Fibroblast of skin of abdomen (primary cell): ENCODE measurements at places on chromosomes 16 and 17.

DNA sequence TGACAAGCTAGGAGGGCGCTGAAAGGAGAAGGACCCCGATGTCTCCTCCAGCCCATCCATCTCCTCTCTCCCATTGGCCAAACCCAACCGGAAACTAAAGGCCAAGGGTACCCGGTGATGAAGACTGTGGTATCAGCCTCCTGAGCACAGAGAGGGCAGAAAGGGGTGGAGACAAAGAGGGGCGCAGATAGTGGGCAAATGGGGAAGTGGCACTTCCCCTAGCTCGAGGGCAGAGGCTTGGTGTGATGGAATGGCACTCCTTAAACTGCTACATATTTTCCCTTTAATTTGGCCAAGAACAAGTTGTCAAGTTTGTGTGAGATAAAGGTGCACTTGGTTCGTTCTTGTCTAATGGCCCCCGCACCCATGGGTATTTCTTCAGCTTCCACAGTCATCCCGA is 27.8 kb downstream of the IL4R start:
- no peak for DNase-seq

GRCh38 chr16:24191876-24192402 is 64.2 kb upstream of the CACNG3 start:
- DNase-seq = no peak

DNA sequence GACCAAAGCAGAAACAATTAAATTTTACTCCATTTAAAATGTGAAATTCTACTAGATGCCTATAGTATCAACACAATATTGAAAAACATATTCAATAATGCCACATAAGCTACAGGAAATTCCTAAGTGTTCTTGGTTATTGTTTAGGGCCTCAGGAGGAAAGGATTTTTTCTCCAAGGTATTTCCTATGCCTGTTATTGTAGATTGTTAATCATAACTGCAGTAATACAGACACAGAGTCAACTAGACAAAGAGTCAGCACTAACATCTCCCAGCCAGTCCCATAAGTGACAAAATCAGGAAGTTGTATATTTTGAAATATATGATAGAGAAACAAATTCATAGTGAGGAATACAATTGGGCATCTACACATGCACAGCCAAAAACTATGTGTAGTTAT is 782.7 kb upstream of the KIF2B start:
- no peak for DNase-seq

GRCh38 chr16:68381363-68381724 is 67.0 kb downstream of the SMPD3 start:
- no peak for DNase-seq

DNA sequence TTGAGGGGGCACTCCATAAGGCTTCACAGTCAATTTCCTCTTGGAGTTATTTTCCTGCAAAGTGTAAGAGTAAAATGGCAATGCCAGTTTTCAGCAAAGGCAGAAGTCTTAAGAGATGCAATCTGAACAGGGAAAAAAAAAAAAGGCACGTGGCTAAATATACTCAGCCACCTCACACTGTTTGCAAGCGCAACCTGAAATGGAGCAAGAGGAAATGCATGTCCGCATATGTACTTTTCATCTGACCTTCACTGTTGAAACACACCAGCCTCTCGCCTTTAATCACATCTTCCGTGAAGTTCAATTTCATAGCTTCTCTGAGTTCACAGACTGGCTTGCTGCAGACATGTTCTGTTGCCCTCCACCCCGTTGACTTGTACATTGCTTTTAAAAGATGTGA is 101.4 kb downstream of the KATNIP start:
- no peak for DNase-seq

- no peak for DNase-seq
Observed at GRCh38 chr17:40130352-40131042, 8.7 kb downstream of the MSL1 start.

DNA sequence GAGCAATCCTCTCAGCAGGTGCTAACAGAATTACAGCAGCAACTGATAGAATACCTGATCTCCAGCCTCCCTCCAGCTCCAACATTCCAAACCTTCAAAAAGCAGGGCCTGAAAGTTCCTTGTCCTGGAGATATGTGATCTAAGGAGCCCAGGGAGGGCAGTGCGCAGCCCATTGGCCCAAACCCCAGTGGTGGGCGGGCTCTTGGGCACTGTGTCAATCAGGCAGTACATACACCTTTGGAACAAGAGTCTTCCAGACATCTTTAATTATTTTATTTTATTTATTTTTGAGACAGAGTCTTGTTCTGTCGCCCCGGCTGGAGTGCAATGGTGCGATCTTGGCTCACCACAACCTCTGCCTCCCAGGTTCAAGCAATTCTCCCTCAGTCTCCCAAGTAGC is 24.2 kb downstream of the SLC12A3 start:
- no peak for DNase-seq

GRCh38 chr17:55072898-55073297 is 104.3 kb downstream of the STXBP4 start:
- no peak for DNase-seq

DNA sequence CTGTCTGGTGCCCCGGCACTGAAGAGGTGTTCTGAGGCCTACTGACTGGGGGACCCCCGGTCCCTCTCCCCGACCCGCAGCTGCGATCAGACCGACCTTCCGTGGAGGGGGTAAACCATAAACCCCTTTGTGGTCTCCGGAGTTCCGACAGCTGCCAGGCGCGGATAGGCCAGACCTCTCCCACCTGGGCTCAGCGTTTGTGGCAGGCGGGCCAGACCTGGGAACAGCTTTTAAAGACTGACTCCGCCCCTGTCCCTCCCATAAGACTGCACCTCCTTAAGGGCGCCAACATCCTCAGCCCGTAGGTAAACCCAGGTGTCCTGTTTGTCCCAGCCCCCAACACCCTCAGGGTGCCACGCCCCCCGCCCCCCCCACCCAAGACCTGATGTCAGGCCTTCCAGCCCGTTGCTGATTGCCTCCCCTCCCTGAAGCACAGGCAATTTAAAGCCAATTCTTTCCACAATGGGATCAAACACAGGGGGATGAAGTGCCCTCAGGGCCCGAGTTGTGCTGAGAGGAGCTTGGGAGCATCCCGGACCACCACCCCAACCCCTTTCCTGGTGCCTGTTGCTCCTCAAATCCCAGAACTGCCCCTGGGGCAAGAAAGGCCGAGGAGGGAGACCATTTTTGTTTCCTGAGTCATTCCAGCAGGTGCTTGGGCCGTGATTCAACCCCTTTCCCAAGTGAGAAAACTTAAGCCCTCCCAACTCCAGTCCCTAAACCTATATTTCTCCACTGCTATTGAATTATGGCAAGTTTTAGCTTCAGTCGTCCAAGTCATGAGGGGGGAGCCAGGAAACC is at the start of gene SOX15:
TSS of gene SOX15 (minus strand) at position 204 of the 801 bp plus-strand sequence. CDS start 418 bp downstream, outside the sequence.
- no peak for DNase-seq

DNA sequence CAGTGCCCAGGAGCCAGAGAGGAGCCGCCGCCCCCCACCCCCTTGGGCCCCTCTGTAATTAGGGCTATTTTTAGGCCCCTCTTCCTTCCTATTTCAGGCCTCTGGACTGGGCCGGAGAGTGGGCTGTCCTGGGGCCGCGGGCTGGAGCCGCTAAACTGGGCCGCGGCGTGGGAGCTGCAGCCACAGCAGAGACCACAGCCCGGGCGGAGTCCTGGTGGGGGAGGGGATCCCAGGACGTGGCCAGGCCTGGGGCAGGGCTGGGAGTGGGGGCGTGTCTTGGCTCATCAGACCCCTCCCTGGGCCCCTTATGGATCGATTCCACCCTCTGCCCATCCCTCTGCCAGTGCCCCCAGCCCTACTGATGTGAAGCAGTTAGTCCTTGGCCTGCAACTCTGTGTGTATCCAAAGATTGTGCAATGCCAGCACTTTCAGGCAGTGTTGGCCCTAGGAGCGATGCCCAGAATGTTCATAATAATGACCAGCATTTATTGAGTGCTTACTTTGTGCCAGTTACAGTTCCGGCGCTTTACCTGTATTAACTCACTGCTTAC is 15.0 kb upstream of the TAC4 start:
- DNase-seq = no peak

DNA sequence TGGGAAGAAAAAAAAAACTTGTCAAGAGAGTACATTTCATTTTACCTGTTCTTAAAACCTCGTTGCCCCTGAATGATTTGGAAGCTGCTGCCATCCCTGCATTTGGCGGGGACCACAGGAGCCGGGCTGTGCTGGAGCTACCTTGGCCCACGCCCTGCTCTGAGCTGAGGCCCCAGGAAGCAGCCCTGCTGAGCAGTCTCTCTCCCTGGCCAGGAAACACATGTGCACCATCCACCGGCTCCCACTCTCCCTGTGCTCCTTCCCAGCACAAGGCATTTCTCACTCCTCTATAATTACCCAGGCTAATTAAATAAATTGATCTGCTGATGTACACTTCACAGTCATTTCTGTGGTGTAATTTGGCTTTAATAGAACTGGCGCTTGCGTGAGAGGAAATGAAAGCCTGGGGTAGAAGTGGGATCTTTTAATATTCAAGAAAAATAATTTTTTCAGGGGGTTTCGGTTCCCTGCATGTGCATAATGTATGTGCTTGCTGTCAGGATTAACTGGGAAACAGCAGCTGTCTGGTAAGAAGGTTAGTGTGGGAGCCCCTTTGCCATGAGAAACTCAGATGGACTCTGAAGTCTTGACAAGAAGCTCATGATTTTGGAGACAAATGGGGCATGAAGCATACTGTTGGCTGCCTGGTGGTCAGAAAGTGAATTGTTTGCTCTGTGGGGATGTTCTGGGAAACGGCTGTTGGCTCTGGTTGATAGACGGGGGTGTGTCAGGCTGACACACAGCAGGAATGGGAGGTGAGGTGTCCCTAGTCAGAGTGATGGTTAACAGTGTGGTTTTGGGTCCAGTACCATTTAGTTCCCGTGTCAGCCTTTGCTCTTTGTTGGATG is 252.3 kb upstream of the EEF2KMT start:
- no peak for DNase-seq

DNA sequence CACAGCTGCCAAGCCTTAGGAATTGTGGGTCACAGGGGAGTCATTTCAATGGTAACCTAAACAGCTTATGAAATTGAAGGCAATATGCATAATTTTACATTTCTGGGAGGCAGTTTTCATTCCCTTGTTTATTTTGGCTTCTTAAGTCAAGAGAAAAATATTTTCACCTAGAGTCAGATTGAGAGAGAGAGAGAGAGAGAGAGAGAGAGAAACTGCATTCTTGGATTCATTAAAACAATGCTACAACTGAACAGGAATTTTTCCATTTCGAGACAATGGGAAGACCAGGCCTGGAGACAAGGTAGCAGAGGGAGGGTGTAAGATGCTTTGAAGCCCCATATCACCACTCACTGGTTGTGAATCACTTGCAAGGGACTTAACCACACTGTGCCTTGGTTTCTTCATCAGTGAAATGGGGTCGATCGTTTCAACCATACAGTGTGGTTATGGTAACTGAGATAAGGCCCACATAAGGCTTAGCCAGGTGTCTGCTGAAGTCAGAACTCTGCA is 224.7 kb upstream of the IRX3 start:
- peak; percentile 91 for DNase-seq

- DNase-seq = peak; percentile 29
Observed at GRCh38 chr16:83549316-83550182, 258.2 kb upstream of the HSBP1 start.

DNA sequence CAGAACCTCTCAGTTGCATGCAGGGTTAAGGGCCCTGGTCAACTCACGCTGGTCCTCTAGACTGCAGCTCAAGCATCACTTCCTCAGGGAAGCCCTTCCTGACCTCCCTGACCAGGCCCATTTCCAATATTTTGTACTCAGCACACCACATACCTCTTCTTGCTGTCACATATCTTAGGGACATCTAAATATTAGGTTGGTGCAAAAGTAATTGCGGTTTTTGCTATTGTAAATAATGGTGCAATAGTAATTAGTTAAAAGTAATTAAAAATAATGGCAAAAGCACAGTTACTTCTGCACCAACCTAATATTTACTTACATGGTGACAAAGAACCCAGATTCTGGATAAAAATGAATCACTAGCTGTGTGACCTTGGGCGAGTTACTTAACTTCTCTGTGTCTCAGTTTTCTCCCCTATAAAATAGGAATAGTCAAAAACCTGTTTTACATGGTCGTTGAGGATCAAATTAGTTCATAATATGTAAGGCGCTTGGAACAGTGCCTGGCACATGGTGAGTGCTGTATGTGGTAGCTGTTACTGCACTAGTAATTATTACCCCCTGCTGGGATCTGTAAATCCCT is 177.4 kb downstream of the PRKCB start:
- no peak for DNase-seq

DNA sequence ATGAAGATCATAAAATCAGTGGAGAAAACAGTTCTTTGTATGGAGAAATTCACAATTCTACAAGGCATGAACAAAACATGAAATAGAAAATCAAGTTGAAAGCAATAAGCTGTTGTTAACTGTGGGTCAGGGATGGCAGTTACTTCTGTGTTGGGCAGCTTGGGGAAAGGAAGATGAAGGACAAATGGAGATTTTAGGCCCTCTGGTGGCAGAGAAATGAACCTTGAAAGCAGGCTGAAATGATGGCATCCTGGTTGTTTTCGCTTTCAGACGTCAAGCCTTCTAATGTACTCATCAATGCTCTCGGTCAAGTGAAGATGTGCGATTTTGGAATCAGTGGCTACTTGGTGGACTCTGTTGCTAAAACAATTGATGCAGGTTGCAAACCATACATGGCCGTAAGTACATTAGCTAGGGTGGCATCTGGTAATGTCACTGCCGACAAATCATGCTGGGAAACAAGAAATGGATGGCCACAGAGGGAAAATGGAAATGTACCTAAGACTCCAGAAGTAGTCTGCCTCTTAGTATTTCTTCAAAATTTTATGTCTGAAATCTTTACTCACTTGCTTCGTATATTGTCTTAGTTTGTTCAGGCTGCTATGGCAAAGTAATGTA is 108.9 kb downstream of the MAP2K6 start:
- DNase-seq = peak; percentile 46

DNA sequence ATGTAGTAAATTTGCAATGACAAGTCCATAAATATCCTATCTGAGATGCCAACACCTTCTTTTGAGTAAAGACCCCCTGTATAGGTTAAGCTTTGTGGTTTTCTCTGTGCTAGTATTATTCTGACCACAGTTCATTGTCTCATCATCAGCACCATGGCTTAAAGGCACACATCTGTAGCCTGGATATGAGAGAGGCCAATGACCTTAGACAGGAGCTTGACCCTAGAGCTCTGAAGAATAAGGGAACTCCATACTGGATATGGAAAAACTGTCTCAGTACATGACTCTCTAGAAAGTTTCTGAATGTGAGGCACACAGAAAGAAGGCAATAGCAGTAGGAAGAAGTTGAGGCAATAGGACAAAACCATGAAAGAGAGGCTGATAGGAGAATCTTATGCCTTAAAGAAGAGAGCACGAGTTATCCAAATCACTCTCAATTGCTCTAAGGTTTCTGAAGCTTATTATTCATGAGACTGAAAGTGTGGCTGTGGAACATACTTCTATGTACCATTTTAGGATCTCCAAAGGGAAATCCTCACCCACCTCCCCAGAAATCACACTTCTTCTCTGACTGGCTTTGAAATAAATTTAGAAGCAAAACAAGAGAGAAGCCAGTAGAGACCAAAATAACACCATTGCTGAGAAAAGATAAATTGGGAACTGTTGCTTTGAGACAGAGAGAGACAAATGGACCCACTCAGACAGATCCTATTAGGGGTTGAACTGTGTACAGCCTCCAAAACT is 150.2 kb downstream of the ABCA8 start:
- no peak for DNase-seq
